ENCODE measurements at places on chromosomes 4 and X. TPM values are rescaled to one million over a fixed set of nuclear protein-coding genes. Genes with fewer than 3 reads are reported as not detected.

DNA sequence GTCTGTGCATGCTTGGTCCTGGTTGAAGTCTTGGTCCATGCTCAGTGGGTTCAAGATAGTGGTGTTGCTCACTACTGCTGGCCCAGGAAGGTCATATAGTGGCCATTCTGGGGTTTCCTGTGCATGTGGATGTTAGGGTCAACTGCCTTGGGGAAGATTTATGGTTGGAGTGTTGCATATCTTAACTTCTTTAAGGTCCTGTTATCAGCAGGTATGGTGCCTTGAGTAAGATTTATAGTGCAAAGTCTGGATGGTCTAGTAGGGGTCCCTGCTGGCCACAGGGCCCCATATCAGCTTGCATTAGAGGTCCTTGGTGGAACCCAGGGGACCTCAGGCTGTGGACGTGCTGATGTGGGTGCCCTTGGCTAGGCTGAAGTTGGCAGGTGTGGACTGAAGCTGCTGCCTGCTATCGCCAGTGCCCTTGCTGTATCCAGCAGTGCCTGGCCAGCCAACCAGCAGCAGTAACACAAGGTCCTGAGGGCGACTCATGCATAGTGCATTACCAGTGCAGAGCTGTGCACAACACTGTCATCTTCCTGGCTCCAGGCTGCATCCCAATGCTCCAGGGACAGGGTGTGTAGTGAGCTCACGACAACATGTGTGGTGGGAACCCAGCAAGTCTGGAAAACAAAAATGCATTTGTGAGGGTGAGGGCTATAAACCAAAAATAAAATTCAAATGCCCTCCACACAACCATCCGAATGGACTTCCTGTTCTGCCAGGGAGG is 61.0 kb downstream of the BEX3 start:
- DNase-seq, result no peak

DNA sequence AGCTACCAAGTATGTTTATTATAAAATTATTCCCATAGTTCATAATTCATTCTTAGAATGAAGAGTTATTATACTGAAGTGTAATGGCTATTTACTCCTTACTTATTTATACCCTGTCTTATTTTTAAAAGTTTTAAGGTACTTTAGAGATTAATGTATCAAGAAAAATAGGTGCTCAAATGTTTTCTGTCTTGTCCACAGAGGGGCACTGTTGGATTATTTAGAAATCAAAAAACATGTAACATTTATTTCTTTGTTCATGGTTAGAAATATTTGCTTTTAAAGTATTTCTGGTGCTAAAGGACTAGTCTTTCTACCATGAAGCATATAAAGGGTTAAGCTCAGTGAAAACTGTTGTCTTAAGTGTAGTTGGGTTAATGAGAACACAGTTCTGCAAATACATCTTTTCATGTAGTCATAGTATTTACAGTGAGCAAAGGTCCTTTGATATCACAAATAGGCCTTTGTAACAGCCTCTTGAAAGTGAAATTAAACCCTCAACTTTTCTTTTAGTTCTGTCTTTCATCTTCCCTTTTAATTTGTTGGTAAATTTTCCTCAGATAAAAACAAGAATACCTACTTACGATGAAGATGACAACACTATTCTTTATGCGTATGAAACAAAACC is 7.7 kb downstream of the SCML1 start:
- no peak for DNase-seq

Gene SPOCK3
- polyA plus RNA-seq, result not detected

Gene TLR2
- 0.05 TPM for polyA plus RNA-seq
